Activated CD8-positive, alpha-beta memory T cell treated with anti-CD3 and anti-CD28 coated beads, Interleukin-2, amount 50 U/mL, for 4 hours (primary cell): ENCODE measurements at places on chromosomes 2 and 18.

DNA sequence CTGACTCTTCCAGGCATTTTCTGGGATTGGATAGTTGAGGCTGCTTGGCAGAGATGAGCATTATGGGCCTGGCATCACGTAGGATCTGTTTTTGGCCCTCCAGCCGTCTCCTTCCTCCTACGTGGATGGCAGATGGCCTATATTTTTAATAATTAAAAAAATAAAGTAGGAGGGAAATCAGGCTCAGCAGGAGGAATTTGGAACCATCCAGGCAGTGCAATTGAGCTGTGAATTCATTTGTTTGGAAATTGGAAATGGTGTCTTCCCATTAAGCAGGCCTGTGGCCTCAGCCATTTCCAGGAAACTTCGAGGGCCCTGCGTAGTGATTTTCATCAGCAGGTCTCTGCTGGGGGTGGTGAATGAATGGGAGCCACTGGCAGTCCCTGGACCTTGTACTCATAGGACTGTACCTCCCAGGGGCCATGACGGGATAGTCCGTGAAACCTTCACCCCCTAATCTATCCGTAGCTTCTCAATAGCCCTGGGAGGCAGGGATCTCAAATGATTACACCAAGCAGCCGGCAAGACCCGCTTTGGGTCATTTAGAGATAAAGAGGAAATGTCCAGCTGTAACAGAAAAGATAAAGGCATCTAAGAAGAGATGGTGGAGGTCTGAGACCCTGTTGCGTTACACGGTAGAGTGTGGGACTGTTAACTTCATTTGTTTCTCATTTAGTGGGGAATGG is 73.1 kb upstream of the TNP1 start:
- no peak for DNase-seq

GRCh38 chr18:50509012-50509411 is 50.9 kb upstream of the MAPK4 start:
- no peak for DNase-seq

GRCh38 chr18:57002627-57003026 is 144.3 kb upstream of the BOD1L2 start:
- DNase-seq, result no peak

DNA sequence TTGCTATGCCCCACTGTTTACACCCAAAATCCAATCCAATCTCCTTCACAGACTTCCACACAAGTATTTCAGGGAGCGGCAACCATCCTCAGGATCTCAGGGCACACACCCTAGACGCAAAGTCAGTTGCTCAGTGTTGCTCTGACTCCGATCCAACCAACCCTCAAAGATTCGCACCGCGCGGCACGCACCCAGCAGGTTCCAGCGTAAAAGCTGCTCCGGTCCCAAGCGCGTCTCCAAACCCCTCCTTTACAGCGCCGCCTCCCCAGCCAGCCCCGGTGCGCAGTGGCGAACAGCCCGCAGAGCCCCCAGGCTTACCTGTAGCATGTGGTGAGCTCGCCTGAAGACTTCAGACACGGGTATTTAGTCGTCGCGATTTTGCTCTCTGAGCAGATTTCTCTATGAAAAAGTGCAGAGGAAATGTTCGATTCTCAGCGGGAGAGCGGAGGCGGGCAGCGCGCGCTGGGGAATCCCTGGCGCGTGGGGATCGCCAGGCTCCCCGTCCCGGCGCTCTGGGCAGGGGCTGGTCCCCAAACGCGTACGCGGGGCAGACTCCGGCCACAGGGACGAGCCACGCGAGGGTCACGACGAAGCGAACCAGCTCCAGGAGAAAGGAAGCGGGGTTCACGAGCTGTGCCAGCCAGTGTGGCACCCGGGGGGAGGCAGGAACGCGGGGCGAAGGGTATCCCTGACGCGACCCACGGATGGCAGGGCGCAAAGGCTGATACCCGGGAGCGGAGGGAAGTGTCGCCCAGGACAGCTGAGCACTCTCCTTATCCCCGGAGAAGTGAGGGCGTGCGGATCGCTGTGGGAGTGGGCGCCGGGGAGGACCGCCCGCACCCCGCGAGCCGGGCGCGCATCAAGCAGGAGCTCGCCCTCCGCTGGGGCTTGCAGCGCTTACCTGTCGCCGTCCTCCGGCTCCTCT is 650 bp downstream of the CCBE1 start:
- no peak for DNase-seq

- no peak for DNase-seq
Observed at GRCh38 chr2:112242384-112242783, 12.5 kb downstream of the ZC3H8 start.

GRCh38 chr2:20536619-20537422 is 89.9 kb downstream of the RHOB start:
- no peak for DNase-seq
